ENCODE measurements at places on chromosomes 12 and 14. TPM values are rescaled to one million over a fixed set of nuclear protein-coding genes. Genes with fewer than 3 reads are reported as not detected.

DNA sequence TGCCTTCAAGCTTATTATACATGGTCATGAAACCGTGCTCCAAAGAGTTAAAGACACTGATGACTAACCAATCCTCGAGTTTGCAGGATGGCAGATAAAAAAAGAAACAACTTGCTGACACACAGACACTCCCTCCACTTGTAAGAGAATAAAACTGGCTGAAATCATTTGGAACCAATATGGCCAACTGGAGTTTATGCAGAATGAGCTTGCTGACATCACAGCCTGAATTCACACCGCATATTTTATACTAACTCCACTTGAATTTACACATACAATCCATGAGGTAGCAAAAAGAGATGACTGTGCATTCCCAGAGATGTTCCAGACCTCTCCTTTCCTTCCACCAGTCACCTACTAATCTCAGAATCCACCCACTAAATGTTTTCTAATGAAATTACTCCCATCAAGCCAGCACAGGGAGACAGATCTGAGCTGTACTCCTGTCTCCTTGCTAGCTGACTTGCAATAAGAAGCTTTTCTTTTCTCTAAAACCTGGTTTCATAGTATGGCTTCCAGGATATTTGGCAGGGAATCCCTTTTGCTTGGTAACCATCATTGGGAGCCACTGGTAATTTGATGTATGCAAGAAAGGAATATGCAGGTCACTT, 15.8 kb upstream of the PTPRR start:
- no peaks in the 10 kb centered on the region for H3K4me1 ChIP-seq
- no peak for DNase-seq
- H3K4me3 ChIP-seq: no peak overlapping the region
- no peak overlapping the region for H3K27ac ChIP-seq
- no peaks in the 10 kb centered on the region for H3K36me3 ChIP-seq

GRCh38 chr12:48986720-48987291, 8.7 kb downstream of the WNT1 start:
- no peaks in the 10 kb centered on the region for H3K36me3 ChIP-seq
- H3K27ac ChIP-seq: no peak overlapping the region
- H3K4me1 ChIP-seq: peaks cover 13% of the 10 kb centered on the region
- no peak overlapping the region for H3K4me3 ChIP-seq

DNA sequence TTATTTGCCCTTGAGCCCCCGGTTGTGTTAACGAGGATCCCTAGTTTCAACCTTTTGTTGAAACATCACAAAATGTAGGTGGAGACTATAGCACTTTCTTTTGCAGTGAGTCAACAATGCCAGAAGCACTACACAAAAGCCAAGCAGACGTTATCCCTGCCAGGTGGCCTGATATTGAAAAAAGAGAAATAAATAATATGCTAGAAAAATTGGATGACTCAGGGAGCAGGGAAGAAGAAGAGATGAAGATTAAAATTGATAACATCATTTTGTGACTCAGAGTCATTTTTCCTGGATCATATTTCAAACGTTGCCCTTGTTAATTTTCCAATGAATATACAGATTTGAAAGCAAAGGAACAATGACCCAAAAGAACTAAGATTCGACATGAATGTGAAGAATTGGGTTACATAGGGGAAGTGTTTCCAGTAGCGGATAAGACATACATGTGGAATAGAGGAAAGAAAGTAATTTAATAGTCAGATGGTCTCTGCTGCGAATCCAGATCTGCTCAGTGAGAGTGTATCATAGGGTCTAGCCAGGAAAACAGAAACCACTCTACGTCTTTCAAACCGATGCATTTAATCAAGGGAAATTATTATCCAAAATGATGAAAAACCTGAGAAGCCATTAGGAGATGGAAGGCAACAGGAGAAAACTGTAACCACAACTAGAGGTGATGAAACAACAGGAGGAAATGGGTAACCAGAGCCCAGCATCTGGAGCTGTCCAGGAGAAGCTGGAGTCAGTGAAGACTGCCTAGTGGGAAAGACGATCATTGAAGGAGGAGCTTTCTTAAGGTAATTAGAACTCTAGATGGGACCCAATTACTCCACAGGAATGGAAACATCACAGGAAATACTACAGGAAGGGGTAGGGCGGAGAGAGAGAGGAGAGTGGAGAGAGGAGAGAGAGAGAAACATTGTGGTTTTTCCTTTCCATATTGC, 57.9 kb downstream of the RERG start:
- H3K4me1 ChIP-seq: no peaks in the 10 kb centered on the region
- H3K27me3 ChIP-seq: no peaks in the 10 kb centered on the region
- no peak overlapping the region for H3K27ac ChIP-seq
- no peak overlapping the region for H3K4me3 ChIP-seq
- H3K36me3 ChIP-seq: no peaks in the 10 kb centered on the region

GRCh38 chr12:19829100-19829853, 390.0 kb downstream of the AEBP2 start:
- no peak for DNase-seq
- H3K27ac ChIP-seq: no peak overlapping the region
- no peaks in the 10 kb centered on the region for H3K4me1 ChIP-seq
- no peaks in the 10 kb centered on the region for H3K36me3 ChIP-seq

- no peaks in the 10 kb centered on the region for H3K27me3 ChIP-seq
- H3K36me3 ChIP-seq: peaks cover 12% of the 10 kb centered on the region
- no peak overlapping the region for H3K4me3 ChIP-seq
Observed at GRCh38 chr12:98721204-98721702, 76.2 kb downstream of the APAF1 start.

The GDF3 gene
- total RNA-seq: not detected

The GTF2A1 gene
- total RNA-seq: 29.4 TPM

The DHH gene
- total RNA-seq: 0.36 TPM

Measured in Karpas-422 (cell line).